GM13976 (cell line): ENCODE measurements at places on chromosomes 3 and 15.

- peak; percentile 40 for DNase-seq
Measured at GRCh38 chr3:135895106-135895733, 70.3 kb upstream of the PPP2R3A start.

DNA sequence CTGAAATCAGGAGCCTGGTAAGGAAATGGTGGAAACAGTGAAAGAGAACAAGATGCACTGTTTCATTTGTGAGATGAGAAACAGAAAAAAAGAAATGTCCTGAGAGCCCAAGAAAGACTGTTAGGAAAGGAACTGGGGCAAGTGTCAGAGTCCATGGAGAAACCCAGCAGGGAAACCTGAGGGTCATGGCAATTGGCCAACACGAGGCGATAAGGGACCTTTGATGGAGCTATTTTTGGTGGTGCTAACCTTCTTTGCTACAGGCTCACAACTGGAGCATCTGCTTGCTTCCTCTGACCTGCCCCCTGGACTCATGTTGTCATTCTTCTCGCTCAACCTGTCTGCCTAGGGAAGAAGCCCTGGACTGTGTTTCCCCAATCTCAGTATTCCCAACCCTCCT, 4.2 kb upstream of the TMEM41A start:
- DNase-seq, result no peak

- DNase-seq, result no peak
Measured at GRCh38 chr15:55669270-55669669, 73.7 kb downstream of the PRTG start.

GRCh38 chr3:16455001-16455400, 58.5 kb downstream of the RFTN1 start:
- DNase-seq, result no peak

DNA sequence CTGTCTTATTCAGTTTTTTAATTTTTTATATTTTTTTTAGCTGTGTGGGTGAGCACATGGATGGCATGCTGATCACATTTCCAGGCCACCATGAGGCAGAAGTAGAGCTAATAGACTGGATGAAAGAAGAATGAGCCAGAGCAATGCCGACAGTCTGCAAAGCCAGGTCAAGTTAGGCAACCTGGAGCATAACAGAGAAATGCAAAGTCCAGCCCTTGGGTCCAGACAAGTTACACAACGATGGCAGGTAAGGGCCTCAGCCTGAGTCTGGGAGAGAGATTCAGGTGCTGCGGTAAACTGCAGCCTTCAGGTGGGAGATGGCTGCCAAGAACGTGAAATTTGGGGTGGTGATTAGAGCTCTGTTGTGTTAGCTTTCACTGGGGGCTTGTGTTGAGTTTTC, 84.0 kb upstream of the CACNA2D3 start:
- no peak for DNase-seq

DNA sequence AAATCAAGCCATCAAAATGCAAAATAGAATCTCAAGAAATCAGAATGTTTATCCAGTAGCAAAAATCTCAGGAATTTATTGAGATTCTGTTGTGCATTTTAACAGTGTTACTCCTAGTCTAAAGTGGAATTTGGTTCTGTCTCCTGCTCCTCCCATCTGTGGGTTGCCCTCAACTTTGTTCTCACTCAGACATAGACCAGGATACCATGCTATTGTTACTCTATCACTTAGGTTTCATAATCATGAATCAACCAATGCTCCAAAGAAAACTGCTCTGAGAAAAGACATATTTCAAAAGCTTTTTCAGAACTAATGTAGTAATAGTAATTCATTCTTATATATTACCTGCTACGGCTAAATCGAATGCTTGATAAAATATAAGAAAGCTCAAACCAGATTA, 274.7 kb downstream of the RBMS3 start:
- no peak for DNase-seq

- no peak for DNase-seq
Measured at GRCh38 chr3:49519916-49520385, 34.3 kb upstream of the BSN start.

GRCh38 chr15:57611938-57612337, 20.2 kb downstream of the MYZAP start:
- no peak for DNase-seq

GRCh38 chr3:169984292-169984691, 17.7 kb downstream of the SEC62 start:
- DNase-seq, result no peak

DNA sequence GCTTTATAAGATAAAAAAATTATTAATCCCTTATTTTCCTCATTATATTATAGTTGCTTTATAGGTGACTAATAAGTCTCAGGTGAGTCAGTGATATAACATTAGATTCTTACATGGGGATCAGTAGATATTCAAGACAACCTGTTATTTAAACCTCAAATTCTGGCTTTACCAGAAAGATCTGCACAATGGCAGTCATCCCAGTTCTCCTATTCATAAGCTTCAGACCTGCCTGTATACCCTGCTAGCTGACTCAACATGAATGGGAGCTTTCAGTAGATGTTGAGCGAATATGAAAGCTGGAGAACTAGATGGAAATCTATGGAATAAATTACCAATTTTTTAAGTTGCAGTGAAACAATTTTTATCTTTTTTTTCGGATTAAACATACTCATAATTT, 20.5 kb upstream of the CCDC54 start:
- DNase-seq, result no peak

GRCh38 chr3:117479095-117479494, 769.5 kb downstream of the TUSC7 start:
- no peak for DNase-seq

DNA sequence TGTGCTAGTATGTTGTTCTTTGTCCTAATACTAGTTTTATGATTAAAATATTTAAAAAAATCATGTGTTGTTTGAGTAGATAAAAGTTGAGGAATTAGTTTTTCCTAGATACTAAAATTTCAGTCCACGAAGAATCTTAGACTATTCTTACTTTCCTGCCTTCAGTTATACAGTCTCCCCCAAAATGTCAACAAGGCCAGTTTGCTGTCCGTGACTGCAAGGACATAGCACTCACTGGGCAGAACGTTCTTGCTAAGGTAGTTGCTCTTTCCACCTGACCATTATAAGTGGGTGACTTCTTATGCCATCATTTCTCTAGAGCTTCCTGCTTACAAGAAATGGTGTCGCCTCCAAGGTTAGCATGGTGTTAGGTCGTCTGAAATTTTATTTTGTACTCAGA, 32.8 kb downstream of the KAT2B start:
- DNase-seq, result no peak

DNA sequence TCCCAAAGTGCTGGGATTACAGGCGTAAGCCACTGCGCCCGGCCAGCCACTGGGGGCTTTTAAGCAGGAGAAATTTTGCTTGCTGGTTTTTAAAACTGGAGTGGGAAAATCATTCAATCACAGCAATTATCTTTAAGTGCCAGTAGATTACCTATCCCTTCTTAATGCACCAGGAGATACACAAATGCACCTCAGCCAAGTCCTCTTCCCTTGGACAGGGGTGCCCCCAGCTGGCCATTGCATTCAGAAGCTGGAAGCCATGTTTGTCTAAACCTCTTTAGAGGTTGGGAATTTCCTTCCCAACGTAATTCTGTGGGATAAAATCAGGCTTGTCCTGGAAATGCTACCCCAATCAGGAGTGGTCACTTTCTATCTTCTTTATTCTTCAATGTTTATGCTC, 26.6 kb downstream of the MIX23 start:
- DNase-seq, result peak; percentile 56

GRCh38 chr15:80041494-80042253, 17.8 kb upstream of the ZFAND6 start:
- DNase-seq, result no peak

- no peak for DNase-seq
Measured at GRCh38 chr15:76972389-76973361, 22.3 kb upstream of the PSTPIP1 start.

DNA sequence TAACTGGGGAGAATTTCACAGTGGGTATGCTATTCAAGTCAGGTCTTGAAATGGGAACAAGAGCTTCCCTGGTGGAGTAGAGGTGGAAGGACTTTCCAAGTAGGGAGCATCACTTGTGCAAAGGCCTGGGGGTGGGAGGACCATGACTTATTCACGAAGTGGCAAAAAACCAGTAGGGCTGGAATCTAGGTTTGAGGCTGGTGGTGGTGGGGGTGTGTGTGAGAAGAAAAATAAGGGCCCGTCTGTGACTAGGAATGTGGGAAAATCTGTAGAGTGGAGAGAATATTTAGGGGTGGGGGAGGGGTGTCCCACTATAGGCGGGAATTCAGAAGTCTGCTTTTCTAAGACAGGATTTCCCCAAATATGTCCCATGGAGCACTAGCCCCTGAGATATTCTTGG, 271.9 kb upstream of the TBL1XR1 start:
- DNase-seq, result no peak

DNA sequence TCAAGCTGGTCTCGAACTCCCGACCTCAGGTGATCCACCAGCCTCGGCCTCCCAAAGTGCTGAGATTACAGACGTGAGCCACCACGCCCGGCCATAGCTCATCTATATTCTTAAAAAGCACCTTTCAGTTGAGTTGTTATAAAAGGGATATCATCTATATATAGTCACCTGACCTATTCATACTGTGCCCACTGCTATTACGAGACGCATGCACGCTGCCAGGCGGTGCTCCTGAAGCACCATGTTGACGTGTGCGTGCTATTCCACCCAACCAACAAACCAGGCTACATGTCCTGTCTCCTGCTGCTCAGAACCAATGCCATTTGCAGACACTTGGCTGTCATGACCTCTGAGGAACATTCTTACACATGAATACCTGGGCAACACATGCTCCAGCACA, 17.6 kb downstream of the CYFIP1 start:
- DNase-seq, result no peak

GRCh38 chr3:174444391-174444790, 414.7 kb upstream of the NAALADL2 start:
- DNase-seq, result no peak

- DNase-seq, result no peak
Measured at GRCh38 chr3:62888180-62888579, 13.0 kb upstream of the CADPS start.

DNA sequence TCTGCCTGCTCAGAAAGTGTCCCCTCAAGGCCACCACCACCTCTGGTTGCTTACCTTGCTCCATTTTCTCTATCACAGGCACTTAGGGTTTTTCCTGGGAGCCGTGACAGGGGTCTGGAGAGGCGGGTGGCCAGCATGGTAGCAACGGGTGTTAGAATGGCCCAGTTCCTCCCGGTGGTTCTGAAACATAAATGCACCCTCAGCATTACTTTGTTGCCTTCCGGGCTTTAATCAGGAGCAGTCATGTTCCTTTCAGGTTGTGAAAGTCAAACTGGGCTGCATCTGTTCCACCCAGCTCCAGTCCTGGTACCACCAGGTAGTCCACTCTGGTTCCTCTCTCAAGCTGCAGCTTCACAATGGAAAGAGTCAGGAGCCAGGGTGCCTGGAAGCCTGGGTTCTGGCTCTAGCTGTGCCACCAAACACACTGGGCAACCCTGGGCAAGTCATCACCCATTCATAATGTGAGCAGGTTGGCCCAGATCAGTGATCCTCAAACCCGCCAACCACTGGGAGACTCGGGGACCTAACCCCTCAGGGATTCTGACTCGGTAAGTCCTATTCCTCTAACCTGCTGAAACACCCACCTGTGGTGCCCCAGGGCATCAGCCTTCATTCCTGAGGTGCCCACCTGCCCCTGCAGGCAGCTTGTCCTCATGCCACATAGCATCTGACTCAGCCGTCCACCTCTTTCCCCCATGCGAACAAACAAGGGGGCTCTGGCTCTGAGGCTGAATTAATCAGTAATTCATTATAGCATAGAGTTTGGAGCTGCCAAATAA, 9.3 kb downstream of the BDH1 start:
- no peak for DNase-seq

DNA sequence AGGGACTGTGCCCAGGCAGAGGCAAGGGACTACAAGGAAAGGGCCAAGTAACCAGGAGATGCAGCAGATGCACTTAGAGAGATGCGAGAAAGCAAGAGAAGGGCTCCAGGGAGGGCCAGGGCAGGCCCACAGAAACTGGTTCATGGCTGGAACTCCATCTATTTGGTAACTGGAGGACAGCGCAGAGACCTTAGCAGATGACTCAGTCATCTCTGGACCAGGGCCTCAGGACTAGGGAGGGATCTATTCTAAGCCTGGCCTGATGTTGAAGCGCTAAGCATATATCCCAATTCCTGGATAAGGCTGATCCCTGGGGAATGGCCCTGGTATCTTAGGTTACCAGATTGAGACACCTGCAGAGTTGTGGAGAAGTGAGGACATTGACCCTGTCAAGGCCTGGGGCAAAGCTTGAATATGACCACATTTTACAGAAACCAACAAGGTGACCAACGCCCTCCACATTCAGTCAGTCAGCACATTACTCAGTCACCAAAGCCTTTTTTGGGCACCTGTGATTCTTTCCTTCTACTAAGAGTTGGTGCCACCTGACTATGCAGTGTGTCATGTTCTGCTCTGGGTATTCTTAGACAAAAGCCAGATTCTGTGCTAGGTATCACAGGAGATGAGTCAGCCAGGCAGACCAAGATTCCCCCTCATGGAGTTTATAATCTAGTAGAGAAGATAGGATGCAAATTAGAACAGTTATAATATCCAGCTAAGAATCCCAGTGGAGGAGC, 68.4 kb upstream of the SLCO3A1 start:
- no peak for DNase-seq

GRCh38 chr3:108292905-108293328, 3.4 kb upstream of the HHLA2 start:
- peak; percentile 44 for DNase-seq

- DNase-seq, result no peak
Measured at GRCh38 chr15:60648928-60649679, 170.2 kb upstream of the ICE2 start.

DNA sequence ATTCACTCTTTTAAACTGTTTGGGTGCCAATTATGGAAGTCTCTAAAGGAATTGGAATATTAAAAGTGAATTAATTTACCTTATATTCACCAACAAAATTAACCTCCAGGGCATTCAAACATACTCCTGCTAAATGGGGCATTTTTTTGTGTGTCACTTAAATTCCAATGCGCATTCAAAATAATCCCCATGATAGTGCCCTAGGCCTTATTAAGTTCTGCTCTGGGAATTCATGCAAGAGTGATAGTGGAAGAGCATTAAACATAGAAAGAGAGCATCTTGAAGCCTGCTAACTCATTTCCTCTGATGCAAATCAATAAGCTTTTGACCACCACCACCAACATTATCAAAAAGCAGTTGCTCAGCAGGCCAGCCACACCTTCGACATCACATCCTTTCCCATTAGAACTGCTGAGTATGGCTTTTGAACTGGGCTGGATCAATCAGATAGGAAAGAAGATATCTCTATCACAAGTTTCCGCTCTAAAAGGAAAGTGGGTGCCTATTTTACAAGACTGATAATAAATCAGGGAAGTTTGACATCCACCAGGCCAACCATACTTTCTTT, 156.7 kb downstream of the TMCO5A start:
- no peak for DNase-seq

GRCh38 chr3:133986311-133986710, 43.4 kb downstream of the SLCO2A1 start:
- DNase-seq, result no peak

DNA sequence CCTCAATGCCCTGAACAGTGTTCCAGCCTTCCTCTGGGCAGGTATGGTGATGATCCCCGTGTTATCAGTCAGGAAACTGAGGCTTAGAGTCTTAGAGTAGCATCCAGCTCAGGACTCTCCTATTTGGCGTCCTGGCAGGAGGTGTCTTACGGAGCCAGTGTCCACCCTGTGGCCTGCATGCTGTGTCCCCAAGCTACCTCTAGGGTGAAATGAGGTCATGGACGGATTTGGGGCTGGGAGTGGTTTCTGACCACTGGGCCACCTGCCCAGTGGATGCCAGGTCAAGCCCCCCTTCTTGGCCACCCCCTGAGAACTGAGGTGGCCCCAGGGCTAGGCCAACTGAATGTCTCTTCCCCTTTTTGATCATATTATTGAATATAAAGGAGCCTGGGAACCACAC, 27.2 kb upstream of the SLC6A6 start:
- no peak for DNase-seq
